Activated B cell treated with CpG ODN at 0.5 μM for 24 hours (primary cell): ENCODE measurements at places on chromosomes 3 and 15.
A peak's percentile ranks its signal among the peaks of the same experiment; 100 is the strongest.

GRCh38 chr3:184508938-184509337, 52.6 kb upstream of the EPHB3 start:
- no peak for DNase-seq

DNA sequence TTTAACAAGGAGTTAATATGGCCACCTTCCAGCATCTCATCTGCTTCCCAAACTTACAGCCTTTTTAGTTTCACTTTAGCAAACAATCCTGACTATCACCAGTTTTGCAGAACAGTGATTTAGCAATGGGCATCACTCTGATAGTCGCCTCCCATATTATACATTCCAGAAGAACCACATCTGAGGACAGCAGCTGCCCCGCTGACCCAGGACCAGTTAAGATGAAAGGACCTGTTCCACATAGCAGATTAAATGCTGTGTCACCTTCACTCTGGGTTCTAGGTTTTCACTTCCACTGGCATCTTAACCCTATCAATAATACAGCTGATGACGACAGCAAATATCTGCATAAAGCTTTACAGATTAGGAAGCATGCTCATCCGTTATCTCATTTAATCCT, 99.8 kb downstream of the TRIM69 start:
- DNase-seq, result no peak

- no peak for DNase-seq
These were observed 62.5 kb upstream of the LIPC start for GRCh38 chr15:58369261-58369701.

GRCh38 chr3:136247855-136248590, 2.1 kb upstream of the PCCB start:
- no peak for DNase-seq

DNA sequence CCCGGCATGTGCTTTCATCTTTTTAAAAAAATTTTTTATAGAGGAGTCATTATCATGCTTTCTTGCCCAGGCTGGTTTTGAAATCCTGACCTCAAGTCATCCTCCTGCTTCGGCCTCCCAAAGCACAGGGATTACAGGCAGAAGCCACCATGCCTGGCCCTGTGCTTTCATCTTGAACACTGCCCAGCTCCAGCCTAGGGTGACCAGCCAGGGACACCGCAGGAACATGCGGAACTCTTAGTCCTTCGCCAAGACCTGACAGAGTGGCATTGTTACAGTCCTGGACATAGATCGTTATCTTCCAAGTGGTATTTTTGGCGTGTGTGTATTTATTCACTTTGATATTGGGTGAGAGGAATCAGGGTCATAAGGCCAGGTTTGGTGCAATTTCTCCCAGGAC, 7.9 kb upstream of the FURIN start:
- DNase-seq, result no peak

DNA sequence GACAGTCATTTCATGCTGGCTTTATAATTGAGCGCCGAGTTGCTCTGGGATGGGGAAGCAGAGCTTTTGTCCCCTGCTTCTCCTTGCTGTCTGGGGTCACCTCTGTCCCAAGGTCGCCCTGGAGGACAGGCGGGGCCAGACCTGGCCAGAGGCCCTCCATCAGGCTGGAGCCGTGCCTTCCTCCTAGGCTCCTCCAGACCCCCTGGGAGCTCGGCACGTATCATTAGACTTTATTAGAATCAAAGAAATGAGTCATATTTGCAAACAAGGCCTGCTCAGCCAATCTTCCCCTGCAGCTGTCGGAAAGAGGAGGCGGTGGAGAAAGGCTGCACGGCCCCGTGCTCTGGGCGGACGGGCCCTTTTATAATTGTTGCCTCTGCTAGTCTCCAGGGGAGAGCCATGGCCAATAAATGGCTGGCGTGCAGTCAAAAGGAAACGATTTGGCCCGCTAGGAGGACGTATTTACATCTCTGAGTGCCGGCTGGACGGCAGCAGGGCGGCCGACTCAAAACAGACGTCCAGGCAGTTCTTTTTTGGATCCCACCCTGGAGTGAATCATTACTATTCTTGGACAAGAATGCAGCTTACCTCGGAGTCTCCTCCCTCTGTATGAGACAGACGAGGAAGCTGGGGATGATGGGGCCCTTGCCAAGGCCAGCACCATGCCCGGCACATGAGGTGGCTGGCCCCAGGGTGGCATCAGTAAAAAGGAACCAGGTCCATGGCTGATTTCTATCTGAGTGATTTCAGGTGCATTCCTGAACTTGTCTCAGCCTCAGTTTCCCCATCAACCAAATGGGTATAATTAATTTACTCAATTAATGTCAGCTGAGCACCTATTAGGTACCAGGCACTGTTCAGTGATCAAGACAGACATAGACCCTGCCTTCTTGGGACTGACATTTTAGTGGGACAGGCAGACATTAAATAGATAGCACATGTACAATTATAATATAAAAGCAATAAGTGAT, 50.6 kb downstream of the SLC6A6 start:
- no peak for DNase-seq

DNA sequence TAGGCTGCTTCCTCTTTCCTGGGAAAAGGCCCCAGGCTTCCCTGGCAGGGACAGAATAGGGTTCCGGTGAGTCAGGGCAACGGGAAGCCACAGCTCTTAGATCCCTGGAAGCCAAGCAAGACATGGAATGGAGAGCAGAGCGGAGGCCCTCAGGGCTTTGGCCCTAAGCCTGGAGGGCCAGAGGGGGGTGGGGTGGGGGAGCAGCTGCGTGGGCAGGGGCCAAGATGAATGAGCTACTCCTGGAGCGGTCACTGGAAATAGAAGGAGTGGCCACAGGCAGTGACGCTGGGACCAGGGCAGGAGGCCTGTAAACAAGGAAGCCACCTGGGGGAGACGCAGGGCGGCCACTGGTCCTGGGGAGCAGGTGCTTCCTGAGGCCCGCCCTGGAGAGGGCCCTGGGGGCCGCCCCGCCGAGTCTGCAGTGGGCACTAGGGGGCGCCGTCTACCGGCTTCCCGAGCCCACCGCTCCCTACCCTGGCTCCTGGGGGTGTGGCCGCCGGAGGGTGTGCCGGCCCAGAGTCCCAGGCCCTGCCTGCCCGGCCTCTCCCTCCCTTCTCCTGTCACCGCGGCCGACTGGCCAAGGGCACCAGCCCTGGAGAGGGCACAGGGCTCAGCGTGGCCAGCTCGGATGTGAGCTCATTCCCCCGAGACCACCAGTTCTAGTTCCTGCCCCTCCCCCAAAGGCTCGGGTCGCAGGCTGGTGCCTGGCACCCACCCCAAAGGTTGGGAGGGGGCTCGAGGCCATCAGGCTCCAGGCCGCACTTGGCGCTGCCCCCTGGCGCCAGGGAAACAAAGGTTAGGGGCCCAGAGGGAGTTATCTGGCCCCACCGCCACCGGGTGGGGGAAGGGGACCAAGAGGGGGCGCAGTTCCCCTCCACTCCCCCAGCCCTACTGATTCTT, 12.1 kb downstream of the VPS18 start:
- peak; percentile 90 for DNase-seq

GRCh38 chr3:189806171-189806951, 175.2 kb downstream of the TP63 start:
- no peak for DNase-seq

DNA sequence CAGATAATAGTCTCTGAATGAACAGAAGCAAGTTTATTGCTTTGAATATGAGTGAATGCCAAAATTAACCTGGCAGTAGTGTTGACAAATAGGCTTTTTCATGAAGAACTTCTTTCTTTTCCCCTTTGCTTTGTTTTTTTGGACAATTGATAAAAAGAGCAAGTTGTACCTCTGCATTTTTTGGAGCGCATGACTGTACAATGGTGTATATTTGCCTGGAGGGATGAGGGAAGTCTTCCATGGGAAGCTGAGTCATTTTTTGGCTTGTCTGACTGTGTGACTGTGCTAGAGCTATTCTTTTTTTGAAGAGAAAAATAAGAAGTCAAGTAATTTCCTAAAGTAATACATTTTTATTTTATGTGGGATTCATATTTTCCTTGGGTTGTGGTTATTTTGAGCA, 186.9 kb downstream of the KLHL25 start:
- DNase-seq, result no peak

DNA sequence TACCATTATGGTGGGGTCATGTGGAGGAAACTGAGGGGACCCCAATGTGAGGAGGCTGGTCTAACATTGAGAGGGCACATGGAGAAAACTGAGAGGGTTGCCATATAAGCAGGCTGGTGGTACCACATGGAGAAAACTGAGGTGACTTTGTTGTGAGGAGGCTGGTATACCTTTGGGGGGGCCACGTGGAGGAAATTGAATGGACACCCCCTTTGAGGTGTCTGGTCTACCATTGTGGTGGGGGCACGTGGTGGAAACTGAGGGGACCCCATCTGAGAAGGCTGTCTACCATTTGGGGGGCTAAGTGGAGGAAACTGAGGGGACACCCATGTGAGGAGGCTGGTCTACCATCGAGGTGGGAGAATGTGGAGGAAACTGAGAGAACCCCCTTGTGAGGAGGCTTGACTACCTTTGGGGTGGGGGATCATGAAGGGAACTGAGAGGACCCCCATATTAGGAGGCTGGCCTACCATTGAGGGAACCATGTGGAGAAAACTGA, 163.8 kb downstream of the FBLN2 start:
- peak; percentile 4 for DNase-seq

DNA sequence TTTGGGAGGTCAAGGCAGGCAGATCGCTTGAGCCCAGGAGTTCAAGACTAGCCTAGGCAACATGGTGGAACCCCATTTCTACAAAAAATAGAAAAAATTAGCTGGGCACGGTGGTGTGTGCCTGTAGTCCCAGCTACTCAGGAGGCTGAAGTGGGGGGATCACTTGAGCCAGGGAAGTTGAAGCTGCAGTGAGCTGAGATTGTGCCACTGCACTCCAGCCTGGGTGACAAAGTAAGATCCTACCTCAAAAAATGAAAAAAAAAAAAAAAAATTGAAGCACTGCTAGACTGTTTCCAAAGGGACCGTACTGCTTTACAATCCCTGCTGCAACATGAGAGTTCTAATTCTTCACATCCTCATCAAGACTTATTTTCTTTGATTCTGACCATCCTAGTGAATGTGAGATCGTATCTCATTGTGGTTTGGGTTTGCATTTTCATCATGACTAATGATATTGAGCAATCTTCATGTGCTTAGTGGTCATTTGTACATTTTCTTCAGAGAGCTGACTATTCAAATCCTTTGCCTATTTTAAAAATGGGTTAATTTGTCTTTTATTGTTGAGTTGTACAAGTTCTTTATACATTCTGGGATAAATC, 10.8 kb downstream of the CMTM8 start:
- DNase-seq, result no peak

- DNase-seq, result peak; percentile 29
These were observed 107.8 kb downstream of the MBNL1 start for GRCh38 chr3:152376351-152377183.

GRCh38 chr3:74059301-74059922, 434.7 kb upstream of the PDZRN3 start:
- DNase-seq, result no peak
